ENCODE measurements at places on chromosomes 12 and 14.

DNA sequence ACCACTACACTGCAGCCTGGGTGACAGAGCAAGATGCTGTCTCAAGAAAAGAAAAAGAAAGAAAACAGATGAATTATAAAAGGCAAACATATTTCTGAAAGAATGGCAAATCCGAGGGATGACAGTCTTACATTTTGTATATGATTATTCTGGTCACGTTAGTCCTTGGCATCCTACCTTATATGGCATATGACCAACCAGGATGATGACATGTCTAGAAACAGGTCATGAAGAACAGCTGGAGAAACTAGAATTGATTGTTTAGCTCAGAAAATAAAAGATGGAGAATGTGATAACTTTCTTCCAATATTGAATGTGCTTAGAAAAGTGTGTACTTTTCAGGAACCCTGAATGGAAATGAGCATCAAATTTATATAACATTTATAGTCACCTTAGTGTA is 19.2 kb downstream of the SLC2A14 start:
- no peak for DNase-seq

- no peak for DNase-seq
Observed at GRCh38 chr12:90710711-90711110, 244.3 kb downstream of the CCER1 start.

- no peak for DNase-seq
Observed at GRCh38 chr12:13559318-13559978, 362.9 kb downstream of the EMP1 start.

DNA sequence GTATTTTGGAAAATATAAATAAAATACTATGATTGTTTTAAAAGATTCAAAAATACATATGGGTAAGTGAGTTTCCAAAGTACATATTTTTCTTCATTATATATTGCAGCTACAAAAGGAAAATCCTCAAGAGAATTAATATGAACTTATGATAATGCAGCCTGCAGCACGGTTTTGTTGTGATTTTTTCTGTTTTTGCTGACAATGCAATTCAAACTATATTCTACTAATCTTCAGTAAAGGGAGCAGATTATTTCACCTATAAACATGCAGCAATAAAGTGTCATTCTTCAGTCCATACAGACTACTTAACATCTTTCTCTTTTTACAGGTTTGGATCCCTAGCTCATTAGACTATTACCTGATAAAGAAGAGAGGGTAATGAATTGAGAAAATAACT is 582.1 kb upstream of the MGAT4C start:
- DNase-seq, result no peak

GRCh38 chr12:106256524-106256923 is 8.7 kb upstream of the CKAP4 start:
- no peak for DNase-seq

DNA sequence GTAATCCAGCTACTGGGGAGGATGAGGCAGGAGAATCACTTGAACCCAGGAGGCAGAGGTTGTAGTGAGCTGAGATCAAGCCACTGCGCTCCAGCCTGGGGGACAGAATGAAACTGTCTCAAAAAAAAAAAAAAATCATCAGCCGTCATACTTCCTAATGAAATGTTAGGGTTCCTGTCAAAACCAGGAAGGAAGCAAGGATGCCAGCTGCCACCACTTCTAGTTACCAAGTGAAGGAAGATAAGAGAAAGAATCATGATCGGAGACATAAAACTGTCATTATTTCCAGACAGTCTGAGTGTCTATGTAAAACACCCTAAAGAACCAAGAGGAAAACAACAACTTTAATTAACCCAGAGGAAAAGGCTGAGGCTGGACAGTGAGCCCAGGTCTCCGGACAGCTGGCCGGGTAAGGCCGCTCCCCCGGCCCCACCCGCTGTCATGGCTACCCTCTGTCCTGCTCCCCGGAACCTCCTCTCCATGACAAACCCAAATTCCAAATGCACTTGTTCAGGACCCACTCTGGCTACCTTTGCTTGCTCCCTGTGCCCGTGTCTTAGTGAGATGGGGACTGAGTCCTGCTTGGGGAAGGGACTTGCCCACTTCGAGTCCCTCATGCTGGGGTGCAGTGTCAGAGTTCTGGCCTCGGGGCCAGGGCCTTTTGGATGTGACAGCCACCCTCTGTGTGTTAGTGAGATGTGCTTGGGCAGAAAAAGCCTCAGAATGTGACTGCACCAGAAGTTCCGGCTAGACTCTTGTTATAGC is 29.0 kb downstream of the SLC6A12 start:
- DNase-seq, result no peak

GRCh38 chr12:67456431-67456901 is 187.3 kb downstream of the CAND1 start:
- DNase-seq, result no peak

GRCh38 chr12:7793211-7793610 is 4.0 kb downstream of the NANOG start:
- DNase-seq, result no peak

DNA sequence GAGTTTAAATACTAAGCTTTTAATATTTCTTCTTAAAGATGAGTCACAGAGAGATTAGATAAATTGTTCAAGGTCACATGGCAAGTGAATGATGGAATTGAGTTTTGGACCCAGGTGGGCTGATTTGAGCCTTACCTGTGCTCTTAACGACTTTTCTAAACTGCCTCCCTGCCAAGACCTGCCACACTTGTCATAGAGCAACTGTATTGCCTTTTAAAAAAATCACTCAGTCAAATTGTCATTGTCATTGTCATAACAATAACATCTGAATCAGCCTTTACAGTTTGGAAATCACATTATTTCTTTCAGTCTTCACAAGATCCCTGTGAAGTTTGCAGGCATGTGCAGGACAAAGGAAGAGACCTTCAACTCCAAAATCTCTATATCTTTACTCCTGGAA is 25.7 kb downstream of the SLC4A8 start:
- no peak for DNase-seq

DNA sequence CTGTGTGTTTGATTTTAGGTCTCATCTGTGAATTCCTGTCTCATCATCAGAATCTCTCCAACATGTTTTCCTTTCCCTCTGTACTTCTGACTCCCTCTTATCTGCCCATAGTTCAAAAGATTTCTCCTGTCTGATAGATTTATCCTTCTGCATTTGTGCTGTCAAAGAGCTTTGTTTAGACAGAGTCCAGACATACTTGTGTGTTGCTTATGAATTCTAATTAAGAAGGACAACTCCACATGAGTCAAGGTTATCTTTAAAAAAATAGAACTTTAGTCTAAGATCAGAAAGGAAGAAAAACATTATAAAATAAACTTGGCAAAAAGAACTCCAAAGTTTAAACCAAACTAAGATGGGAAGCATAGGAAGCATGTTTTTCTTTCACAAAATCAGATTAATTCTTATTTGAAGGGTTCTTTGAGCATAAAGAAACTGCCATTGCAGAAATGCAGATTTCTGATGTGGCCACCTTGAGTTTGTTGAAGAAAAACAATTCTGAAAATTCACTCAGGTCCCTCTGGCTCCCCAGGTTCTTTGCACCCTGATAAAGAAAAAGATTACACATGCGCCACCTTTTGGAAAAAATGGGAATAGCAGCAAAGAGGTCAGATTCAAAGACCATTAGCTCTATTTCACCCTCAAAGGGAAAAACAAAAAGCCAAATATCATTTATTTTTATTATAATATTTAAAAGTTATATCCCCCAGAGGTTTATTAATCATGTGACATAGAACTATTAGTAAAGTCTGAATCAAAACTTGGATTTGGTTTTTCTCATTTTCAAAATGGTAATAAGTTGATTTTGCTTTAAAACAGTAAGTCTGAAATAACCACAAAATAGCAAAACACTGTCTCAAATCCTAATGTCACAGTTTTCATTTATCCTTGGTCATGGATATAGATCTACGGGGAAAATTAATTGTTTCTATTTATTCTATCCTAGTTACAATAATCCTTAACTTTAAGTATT is 143.7 kb upstream of the DCN start:
- DNase-seq, result peak; percentile 55

GRCh38 chr12:48995086-48995879 is 3.9 kb downstream of the DDN start:
- DNase-seq, result no peak

- peak; percentile 8 for DNase-seq
Observed at GRCh38 chr12:47458279-47458678, 247.6 kb downstream of the RPAP3 start.

GRCh38 chr12:96293093-96293492 is 98.9 kb downstream of the ELK3 start:
- DNase-seq, result no peak

- DNase-seq, result no peak
Observed at GRCh38 chr14:66247662-66248193, 238.4 kb upstream of the CCDC196 start.

GRCh38 chr12:89363084-89363483 is 10.8 kb upstream of the DUSP6 start:
- no peak for DNase-seq

DNA sequence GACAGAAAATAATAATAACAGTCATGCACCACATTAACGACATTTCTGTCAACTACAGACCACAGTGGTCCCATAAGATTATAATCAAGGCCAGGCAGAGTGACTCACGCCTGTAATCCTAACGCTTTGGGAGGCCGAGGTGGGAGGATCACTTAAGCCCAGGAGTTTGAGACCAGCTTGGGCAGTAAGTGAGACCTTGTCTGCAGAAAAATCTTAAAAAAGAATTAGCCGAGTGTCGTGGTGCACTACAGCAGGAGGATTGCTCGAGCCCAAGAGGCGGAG is 8.6 kb downstream of the NAB2 start:
- DNase-seq, result no peak

- no peak for DNase-seq
Observed at GRCh38 chr14:22798528-22798927, 16.7 kb downstream of the SLC7A7 start.

- DNase-seq, result no peak
Observed at GRCh38 chr12:5881101-5881606, 63.9 kb downstream of the ANO2 start.

- no peak for DNase-seq
Observed at GRCh38 chr12:71552728-71553501, 110.7 kb downstream of the ZFC3H1 start.

DNA sequence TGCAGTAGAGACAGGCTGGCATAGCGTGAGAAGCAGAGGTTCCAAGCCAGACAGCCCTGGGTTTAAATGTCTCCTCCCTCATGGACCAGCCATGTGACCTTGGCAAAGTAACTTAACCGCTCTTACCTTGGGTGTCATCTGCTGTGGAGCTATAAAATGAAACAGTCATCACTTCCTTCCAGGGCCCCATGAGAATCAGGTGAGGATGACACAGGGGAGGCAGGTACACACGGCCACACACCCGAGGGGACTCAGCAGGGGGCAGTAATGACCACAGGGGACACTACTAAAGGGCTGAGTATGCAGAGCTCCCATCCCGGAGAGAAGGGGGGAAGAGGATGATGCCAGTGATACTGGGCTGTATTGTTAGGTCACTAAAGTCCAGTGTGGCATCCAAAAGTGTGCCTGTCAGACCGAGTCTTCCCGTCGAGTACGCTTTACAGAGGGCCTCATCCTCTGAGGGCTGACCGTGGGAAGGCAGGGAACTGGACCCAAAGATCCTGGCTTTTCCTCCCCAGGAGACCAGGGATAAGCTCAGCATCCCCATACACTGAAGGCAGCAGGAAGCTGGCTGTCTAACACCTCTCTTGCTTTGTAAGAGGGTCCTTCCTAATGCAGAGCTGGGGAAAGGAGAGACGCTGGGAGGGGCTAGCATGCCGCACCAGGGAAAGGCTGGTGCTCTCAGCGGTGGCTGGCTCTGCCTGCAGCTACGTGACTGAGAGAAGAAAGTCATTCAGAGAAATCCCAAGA is 94.2 kb downstream of the SINHCAF start:
- DNase-seq, result no peak

GRCh38 chr14:104883681-104884361 is 18.8 kb downstream of the CEP170B start:
- no peak for DNase-seq

DNA sequence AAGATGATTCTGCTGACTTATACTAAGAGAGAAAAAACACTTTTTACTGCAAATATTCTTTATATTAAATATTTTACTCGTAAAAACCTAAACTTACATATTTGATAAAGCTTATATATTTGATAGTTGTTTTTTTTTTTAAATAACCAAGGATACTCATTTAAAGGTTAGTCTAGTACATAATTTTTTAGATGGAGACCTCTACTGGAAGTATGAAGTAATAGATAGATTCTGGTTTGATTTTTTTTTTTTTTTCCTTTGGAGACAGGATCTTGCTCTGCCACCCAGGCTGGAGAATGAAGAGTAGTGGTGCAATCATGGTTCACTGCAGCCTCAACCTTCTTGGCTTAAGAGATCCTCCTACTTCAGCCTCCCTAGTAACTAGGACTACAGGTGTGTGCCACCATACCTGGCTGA is 16.4 kb downstream of the ARID2 start:
- DNase-seq, result no peak

- DNase-seq, result no peak
Observed at GRCh38 chr14:26454105-26454504, 143.7 kb downstream of the NOVA1 start.

- DNase-seq, result no peak
Observed at GRCh38 chr12:68673788-68674187, 13.0 kb upstream of the NUP107 start.

GRCh38 chr12:132827763-132828703 is 636 bp downstream of the GOLGA3 start:
- no peak for DNase-seq

- no peak for DNase-seq
Observed at GRCh38 chr14:55303125-55303499, 31.9 kb downstream of the FBXO34 start.

- DNase-seq, result no peak
Observed at GRCh38 chr12:113385282-113385882, 18.3 kb downstream of the SDS start.

DNA sequence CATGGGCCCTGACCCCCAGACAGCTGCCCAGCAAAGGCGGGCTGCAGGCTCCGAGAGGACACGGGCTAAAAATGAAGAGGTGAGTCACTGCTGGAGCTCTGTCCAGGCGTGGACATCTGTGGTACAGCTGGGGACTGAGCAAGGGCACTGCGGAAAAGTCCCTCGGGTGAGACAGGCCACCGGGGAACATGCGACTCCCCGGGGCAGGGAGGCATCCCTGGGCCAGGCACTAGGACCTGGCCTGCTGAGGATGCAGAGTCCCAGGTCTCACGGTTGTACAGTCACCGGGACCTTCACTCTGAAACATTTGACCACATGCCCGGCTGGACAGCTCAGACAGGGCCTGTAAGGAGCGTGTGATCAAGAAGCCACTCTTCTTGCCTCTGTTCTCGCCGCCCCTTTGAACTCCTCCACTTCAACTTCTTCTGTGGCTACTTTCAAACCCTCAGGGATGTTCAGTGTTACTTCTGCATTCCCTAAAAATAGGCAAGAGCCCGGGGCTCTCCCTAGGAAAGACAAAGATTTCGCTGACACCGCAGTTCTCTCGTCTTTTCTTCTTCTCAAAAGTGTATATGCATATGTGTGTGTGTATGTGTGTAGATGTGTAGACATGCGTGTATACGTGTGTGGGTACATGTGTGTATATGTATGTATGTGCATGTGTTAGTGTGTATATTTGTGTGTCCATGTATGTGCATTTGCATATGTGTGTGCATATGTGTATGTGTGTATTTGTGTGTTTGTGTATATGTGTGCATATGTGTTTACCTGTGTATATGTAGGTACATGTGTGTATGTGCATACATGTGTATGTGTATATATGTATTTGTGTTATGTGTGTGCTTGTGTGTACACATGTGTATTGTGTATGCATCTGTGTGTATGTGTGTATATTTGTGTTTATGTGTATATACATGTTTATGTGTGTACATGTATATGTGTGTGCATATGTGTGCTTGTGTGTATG is 5.0 kb upstream of the RFLNA start:
- no peak for DNase-seq

- DNase-seq, result no peak
Observed at GRCh38 chr14:90721619-90722305, 94.5 kb downstream of the TTC7B start.

GRCh38 chr12:3537719-3538465 is 46.9 kb downstream of the PRMT8 start:
- DNase-seq, result no peak
